ENCODE measurements at places on chromosomes 12 and 14. TPM values are rescaled to one million over a fixed set of nuclear protein-coding genes. Genes with fewer than 3 reads are reported as not detected.

Gene SMIM41
- 6.5 TPM for total RNA-seq

Gene PTPRQ
- total RNA-seq, result 11.7 TPM

Gene STRN3
- 27.1 TPM for total RNA-seq

Gene ITGB7
- 7.9 TPM for total RNA-seq

Gene CYP27B1
- total RNA-seq, result 2.9 TPM

Gene MIP
- not detected for total RNA-seq

Gene PPP1R1A
- total RNA-seq, result 0.98 TPM

Gene KRT6C
- not detected for total RNA-seq

Gene DRAM1
- total RNA-seq, result 68.5 TPM

Gene CLECL1
- total RNA-seq, result 0.74 TPM

- DNase-seq, result no peak
Measured at GRCh38 chr14:55715889-55716288, 135.9 kb downstream of the KTN1 start.

DNA sequence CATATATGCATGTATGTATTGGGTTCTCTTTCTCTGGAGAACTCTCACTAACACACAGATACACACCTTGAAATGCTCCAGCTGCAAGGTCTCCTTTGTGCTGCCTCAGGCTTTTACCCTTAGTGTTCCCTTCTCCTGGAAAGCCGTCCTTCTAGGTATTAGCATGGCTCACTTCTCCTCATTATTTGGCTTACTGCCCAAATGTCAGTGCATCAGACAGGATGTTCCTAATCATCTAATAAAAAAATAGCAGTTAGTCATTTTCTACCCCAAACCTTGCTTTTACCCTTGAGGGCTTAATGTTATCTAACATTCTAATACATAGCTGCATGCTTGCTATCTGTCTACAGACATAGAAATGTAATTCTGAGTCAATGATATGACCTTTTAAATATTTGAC is 109.0 kb upstream of the SLC16A7 start:
- no peak for DNase-seq

- no peak for DNase-seq
Measured at GRCh38 chr12:11916771-11917170, 154.0 kb upstream of the BCL2L14 start.

DNA sequence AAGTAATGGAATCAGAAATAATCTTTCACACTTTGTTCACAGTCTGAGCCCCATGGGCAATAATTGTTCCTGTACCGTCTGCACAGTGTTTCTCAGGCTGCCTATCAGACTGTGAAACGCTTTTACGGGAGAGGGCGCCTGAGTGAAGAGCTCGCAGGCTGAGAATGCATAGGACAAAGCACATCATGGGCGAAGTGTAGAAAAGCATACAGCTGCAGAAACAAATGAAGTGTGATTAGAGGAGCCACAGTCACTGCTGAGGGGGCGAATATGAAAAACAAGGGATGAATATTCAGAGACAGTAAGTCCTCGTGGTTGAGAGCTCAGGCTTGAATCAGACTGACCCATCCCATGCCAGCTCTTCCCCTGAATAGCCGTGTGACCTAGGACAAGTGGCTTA is 438.4 kb upstream of the DCN start:
- peak; percentile 76 for DNase-seq

GRCh38 chr12:3530548-3530947 is 39.5 kb downstream of the PRMT8 start:
- no peak for DNase-seq

- no peak for DNase-seq
Measured at GRCh38 chr14:70602254-70602653, 1.8 kb upstream of the MED6 start.

- peak; percentile 14 for DNase-seq
Measured at GRCh38 chr12:100706033-100706432, 88.5 kb upstream of the ANO4 start.

DNA sequence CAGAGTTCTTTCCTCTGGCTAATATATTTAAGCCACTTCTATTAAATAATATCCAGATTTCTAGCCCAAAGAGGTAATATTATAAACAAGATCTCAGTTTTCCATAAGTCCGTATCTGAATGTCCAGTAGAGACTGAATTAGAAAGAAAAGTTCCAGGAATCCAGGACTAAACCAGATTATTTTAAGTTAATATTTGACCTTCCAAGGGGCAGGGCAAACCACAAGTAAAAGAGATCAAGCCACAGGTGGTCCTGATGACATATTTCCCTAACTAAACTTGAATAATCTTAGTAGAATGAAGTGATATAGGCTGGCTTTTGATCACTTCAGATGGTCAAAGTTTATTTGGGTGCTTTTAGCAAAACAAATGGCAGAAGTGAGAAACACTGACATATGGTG is 43.3 kb upstream of the E2F7 start:
- DNase-seq, result no peak

GRCh38 chr14:47778631-47779030 is 103.2 kb upstream of the MDGA2 start:
- DNase-seq, result no peak

GRCh38 chr14:89578156-89578555 is 161.1 kb upstream of the FOXN3 start:
- peak; percentile 58 for DNase-seq

GRCh38 chr12:121004253-121004815 is 12.0 kb downstream of the C12orf43 start:
- no peak for DNase-seq

DNA sequence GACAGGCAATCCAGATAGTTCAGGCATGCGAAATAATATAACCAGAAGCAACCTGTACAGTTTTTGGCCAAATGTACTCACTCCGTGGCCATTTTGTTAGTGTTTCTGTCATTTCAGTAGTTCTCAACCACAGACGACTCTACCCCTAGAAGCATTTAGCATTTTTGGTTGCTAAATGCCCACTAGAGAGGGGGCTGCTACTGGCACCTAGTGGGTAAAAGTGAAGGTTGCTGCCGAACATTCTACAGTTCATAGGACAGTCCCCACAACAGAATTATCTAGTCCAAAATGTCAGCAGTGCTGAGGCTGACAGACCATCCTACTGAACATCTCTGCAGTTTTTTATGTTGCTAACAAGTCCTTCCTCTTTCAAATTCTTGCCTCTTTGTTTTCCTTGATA is 107.4 kb downstream of the TSHR start:
- no peak for DNase-seq

GRCh38 chr12:4112290-4112689 is 161.3 kb upstream of the CCND2 start:
- no peak for DNase-seq

DNA sequence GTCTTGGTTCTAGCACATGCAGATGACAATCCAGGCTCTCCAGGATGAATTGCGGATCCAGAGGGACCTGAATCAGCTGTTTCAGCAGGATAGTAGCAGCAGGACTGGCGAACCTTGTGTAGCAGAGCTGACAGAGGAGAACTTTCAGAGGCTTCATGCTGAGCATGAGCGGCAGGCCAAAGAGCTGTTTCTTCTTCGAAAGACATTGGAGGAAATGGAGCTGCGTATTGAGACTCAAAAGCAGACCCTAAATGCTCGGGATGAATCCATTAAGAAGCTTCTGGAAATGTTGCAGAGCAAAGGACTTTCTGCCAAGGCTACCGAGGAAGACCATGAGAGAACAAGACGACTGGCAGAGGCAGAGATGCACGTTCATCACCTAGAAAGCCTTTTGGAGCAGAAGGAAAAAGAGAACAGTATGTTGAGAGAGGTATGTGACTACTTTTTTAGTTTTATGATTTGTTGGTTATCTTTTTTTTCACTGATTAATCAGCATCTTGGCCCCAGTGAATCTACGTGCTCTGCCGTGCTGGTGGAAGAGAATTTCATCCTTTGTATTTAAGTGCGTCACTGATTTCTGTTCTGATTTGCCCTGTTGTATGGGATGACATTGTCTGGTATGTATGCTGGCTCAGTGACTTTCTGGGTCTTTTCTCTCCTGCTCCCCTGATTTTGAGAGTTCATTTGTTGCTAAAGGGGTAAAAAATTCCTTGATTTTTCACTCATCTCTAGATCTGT is 92.3 kb downstream of the ERC1 start:
- DNase-seq, result no peak

- no peak for DNase-seq
Measured at GRCh38 chr12:117998719-117999118, 17.8 kb upstream of the RFC5 start.

DNA sequence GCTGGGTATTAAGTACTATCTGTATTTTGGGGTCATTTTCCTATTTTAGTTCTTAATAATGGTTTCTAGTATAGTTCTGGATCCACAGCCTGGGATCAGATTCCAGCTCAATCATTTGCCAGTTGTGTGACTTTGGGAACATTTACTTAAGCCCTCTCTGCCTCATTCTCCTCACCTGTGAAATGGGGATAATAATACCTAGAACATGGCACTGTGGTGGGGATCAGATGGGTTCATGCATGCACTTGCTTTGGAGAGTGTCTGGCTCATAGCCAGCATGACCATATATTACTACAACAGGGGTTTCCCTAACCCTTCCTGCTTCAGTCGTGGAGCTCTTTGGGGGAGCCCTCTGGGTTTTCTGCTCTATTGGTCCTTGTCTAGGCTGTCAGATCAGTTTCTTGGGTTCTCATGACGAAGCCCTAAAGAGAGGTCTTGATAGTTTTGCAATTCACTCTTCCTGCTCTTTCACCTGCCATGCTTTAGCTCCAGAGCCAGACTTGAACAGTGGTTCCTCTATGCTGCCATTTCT is 34.1 kb upstream of the SMOC1 start:
- no peak for DNase-seq

DNA sequence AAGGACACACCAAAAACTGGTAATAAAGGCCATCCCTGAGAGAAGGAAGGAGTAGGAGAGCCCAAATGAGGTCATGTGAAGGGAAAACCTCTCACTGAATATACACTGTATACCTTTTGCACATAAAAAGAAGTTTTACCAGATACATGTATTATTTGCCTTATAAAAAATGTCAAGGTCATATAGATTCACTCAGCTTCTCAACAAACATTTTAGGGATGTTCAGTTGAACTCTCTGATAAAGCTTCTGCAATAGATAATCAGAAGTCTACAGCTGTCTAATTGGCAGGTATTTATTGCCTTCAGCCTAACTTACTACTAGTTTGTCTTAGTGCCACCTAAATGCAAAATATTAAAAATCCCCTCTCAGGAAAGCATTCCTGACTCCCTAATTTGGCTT is 8.7 kb downstream of the SLC11A2 start:
- DNase-seq, result no peak

GRCh38 chr12:69095765-69096477 is 143.4 kb upstream of the CPSF6 start:
- DNase-seq, result no peak

DNA sequence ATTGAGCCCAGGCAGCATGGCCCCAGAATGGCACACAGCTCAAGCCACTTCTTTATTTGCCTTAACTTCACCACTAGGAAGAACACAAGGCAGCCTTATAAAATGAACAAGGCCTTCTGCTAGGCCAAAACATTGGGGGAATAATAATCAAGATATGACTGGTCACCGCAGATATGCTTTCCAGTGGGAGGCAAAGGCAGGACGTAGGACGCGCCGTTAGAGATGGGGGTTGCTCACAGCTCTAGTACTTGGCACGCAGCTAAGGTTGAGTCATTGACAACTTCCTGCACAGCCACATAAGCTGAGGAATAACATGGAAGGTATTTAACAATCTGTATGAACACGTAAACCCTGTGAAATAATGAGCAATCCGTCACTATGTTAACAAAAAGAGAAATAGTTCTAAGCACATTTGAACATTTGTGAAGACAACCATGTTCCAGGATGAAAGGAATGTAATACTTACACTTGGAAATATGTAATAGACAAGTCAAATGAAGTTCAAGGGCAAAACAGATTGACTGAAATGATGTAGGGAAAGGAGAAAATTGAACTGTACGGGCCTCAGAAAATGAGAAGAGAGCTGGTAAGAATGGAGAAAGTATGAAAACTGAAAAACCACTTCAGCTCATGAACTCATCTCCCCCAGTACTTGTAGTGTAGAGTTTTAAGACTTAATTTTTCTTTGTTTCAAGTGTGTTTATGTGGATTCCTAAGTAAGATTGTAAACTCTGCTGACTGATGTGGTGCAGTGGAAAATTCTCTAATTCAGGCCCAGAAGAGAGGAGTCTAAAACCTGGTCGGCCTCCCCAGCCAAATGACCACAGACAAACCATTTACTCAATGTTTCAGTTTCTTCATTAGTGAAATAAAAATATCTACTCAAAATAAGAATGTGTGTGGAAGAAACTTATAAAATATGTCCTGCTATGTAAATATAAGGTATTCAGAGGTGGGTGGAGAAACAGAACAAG is 59.3 kb upstream of the CCDC91 start:
- peak; percentile 37 for DNase-seq
